ENCODE measurements at places on chromosomes 13 and 19.

DNA sequence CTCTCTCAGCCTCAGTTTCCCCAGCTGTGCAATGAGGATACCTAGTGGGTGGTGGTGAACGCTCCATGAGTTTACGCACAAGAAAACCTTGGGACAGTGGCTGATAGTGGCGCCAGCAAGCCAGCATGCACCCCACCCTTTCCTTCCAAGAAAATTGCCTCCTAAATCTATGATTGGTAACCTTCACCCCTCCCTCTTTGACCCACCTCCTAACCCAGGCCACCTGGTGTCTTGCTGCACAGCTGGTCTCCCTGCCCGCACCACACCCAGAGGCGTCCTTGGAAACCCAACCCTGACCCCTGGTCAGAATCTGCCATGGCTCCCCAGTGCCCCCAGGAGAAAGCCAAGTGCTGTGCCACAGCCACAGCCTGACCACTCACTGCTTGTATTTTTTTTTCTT, 22.8 kb upstream of the BCL3 start:
- DNase-seq: no peak

DNA sequence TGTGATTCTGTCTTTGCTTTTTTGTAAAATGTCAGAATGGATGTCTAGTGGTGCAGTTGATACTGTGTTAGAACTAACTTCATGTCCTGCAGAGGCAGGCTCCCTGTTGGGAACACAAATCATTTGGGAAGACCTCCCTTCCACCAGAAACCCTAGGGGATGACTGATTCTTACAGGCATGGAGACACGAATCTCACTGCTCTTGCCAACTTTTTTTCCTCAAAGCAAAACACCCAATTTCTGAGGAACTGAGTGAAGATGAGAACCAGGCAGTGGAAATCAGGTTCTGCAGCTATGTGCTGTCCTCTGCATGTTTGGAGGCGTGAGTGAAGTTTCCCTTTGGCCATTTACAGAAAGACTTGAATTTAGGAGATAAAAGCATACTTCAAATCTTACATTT, 87.5 kb upstream of the CSNK1A1L start:
- no peak for DNase-seq

DNA sequence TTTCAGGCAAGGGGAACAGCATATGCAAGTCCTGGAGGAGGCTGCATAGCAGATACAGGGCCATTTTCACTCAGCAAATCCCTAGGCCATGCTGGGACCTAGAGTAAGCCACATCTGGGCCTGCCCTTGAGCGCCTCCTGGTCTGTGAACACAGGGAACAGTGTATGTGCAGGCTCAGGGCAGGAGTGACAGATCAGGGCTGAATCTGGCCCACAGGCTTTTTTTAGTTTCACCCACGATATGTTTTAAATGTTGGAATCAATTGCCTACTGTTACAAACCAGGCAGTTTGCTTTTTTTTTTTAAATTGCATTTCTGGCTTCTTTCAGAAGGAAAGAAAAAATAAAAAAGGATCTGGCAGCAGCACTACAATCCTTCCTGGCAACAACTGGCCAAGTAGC, 1.5 kb upstream of the TMEM145 start:
- no peak for DNase-seq

GRCh38 chr19:32355309-32355708, 9.9 kb downstream of the ZNF507 start:
- no peak for DNase-seq

DNA sequence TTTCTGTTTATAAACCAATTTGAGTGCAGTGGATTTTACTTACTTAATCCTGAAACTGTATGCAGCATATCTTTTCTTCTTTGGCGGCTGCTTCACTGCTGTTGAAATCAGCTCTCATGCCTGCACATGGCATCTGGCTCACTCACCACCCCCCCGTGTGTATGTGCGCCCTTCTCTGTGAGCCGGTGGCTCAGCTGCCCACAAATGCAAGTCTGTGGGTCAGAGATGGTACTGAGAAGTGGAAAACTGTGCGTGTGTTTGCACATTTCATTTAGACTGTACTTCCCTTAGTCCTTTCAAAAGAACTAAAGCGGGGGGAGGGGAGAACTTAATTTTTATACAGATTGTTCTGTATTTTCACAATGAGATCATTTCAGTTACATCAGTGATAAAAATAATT, 307.6 kb downstream of the SHISA2 start:
- DNase-seq: no peak

- DNase-seq: no peak
Measured at GRCh38 chr19:40323705-40324104, 24.5 kb downstream of the C19orf47 start.

- DNase-seq: no peak
Measured at GRCh38 chr13:114024603-114025404, 50.9 kb upstream of the C13orf46 start.

GRCh38 chr13:31105020-31105795, 56.5 kb downstream of the HSPH1 start:
- no peak for DNase-seq

GRCh38 chr19:46601318-46602224, at the start of gene CALM3:
CALM3 (plus strand) TSS chr19:46601330; CDS start chr19:46601435, 105 bp downstream.
- DNase-seq: peak; percentile 52

GRCh38 chr19:19540715-19541515, 2.9 kb downstream of the CILP2 start:
- DNase-seq: no peak

DNA sequence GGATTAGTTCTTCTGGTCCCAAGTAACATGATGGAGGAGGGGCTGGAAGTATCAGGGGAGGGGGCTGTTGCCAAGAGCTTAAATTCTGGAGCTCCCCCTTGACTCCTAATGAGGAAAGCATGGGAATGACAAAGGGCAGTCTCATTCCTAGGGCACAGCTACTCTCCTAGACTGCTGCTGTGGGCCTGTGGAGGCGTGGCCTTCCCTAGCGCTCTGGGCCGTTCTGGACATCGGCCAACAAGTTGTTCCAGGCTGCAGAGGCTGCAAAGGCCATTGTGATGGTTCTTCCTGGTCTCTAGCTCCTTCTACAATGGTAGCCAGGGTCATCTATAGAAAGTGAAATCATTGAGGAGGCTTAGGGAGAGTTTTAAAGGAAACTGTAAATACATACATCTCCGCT, 916.6 kb downstream of the DIAPH3 start:
- DNase-seq: peak; percentile 36

GRCh38 chr13:26186995-26187394, 35.1 kb downstream of the RNF6 start:
- DNase-seq: no peak
